ENCODE measurements at places on chromosomes 16 and 17.

DNA sequence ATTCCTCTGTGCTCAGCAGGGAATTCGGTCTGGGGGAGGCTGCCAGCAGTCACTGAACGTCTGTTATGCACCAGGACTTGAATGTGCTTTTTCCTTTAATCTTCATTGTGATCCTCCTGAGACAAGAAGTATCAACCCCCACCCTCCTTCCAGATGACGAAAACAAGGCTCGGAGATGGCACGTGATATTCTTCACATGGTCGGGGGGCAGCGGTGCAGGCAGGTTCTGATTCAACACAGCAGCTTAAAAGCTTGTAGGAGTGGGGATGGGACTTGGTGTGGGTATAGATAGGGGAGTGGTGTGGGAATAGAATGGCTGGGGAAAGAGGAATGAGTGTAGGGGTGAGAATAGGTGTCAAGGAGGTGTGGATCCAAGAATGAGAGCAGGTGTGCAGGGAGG, 6.4 kb downstream of the NECAB2 start:
- no peak for DNase-seq

DNA sequence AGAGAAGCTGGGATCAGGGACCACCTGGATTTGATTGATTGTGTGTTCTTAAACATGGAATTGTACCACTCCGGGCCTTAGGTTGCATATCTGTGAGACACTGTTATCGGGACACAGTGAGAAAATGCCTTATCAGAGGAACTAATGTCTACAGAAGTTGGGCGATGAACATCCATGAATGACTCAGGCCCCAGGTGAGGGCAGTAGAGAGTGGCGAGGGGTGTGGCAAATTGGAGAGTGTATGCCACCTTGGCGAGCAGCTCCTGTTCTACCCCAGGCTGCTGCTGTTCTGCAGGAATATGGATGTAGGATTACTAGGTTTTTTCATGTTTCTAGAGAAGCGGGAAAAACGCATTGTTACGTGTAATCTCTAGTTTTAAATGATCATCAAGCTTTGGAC, 38.8 kb downstream of the CLEC16A start:
- no peak for DNase-seq

- no peak for DNase-seq
These were observed 124.8 kb downstream of the ABCC1 start for GRCh38 chr16:16073891-16074881.

GRCh38 chr17:76421044-76421407, 31.9 kb downstream of the UBE2O start:
- DNase-seq, result no peak

- no peak for DNase-seq
These were observed 11.9 kb upstream of the HEXD start for GRCh38 chr17:82406131-82406671.

- DNase-seq, result no peak
These were observed 95.6 kb downstream of the NPIPB11 start for GRCh38 chr16:29310852-29311314.

DNA sequence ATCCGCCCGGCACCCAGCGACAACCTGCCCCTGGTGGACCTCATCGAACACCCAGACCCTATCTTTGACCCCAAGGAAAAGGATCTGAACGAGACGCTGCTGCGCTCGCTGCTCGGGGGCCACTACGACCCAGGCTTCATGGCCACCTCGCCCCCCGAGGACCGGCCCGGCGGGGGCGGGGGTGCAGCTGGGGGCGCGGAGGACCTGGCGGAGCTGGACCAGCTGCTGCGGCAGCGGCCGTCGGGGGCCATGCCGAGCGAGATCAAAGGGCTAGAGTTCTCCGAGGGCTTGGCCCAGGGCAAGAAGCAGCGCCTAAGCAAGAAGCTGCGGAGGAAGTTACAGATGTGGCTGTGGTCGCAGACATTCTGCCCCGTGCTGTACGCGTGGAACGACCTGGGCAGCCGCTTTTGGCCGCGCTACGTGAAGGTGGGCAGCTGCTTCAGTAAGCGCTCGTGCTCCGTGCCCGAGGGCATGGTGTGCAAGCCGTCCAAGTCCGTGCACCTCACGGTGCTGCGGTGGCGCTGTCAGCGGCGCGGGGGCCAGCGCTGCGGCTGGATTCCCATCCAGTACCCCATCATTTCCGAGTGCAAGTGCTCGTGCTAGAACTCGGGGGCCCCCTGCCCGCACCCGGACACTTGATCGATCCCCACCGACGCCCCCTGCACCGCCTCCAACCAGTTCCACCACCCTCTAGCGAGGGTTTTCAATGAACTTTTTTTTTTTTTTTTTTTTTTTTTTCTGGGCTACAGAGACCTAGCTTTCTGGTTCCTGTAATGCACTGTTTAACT, 1.0 kb downstream of the NOG start:
- no peak for DNase-seq

DNA sequence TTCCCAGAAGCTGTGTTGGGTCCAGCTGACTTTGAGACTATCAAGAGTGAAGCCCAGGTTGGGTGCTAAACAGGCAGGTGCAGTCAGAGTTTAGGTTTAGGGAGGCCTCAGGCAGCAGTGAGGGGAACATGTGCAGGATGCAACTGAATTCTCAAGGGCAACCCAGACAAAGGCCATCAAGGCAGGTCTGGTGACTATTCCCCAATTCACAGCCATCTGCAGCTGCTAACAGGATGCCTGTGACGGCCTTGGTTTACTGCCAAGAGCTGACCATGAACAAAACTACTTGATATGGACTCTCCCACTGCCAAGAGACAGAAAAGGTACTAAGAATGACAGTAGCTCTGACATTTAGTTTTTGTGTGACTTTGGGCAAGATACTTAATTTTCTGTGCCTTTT, 45.2 kb upstream of the BCAR1 start:
- no peak for DNase-seq

- DNase-seq, result no peak
These were observed 475.9 kb upstream of the CCL2 start for GRCh38 chr17:33779234-33779591.

DNA sequence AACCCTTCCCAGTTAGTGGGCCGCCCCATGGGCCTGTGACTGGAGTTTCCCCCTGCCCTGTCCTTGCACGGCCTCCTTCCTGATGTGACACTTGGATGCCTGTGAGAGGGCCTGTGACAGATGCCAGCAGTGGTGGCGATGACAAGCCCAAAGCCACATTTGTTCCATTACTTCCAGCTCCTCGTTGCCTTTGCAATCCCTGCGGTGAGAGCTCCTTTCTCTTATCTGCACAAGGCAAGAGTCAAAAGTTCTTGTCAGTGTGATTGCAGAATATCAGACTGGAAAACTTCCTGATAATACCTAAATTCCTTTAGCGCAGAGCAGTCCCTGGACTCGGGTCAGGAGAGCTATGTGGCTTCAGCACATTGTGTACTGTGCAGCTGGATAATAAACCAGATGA, 54.4 kb upstream of the ARHGAP44 start:
- DNase-seq, result no peak

- DNase-seq, result no peak
These were observed 18.3 kb upstream of the WFIKKN2 start for GRCh38 chr17:50816771-50817751.

DNA sequence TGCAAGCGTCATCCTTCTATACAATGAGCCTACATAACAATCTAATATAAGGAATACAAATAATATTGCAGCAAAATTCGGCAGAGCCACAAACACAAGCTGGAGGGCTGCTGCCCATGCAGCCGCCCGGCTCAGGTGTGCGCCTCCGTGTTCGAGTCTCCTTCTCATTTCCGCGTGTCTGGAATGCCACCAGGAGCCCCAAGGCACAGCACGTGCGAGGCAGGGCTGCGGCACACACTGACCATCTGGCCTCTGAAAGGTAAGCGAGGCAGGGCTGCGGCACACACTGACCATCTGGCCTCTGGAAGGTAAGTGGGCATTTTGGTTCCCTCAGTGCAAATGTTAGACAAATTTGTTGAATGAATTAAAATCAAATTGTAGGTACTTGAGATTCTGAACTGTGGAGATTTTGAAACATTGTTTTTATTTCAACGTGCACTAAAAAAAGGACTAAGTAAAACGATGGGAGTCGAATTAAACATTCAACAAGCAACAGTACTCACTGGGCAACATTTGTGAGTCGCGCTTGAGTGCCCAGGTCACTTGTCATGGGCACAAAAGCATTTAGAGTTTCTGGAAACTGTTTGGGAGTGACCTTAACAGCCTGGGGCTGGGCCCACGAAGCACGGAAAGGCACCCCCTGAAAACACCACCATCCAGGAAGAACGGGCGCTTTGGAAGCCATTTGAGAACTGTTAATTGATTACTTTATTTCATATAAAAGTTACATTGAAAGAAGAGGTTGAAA, 37.4 kb downstream of the ZDHHC7 start:
- DNase-seq, result no peak

GRCh38 chr17:79777120-79777893, 641 bp upstream of the CBX2 start:
- DNase-seq, result no peak

DNA sequence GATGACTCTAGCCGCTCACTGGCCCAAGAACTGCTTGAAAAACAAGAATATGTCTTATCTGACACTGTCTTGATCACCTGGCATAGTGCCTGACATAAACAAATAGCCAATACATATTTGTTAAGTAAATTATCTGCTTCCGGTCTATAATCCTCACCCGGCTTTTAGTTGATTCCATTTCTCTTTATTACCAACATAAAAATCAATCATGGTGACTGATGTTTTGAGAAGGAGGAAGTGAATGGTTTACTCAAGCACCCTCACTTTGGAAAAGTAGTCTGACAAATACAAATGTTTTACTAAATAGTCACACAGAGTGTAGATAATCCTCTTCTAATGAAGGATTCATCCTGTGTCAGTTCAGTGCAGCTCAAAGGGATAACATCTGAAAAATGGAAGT, 47.0 kb downstream of the SKAP1 start:
- DNase-seq, result no peak

DNA sequence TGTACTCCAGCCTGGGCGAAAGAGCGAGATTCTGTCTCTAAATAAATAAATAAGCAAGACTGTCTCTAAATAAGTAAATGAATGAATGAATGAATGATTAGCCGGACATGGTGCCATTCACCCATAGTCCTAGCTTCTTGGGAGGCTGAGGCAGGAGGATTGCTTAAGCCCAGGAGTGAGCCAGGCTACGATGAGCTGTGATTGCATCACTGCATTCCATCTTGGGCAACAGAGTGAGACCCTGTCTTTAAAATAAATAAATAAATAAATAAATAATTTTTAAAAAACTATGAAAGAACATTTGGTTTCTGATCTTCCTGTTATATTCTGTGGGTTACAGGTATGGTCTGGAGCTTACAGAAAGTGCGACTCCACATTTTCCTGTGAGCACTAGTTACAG, 65.0 kb downstream of the C17orf58 start:
- no peak for DNase-seq

GRCh38 chr16:82924075-82924854, 297.5 kb downstream of the CDH13 start:
- no peak for DNase-seq

- no peak for DNase-seq
These were observed 216.3 kb upstream of the NLRP1 start for GRCh38 chr17:5800646-5801045.

DNA sequence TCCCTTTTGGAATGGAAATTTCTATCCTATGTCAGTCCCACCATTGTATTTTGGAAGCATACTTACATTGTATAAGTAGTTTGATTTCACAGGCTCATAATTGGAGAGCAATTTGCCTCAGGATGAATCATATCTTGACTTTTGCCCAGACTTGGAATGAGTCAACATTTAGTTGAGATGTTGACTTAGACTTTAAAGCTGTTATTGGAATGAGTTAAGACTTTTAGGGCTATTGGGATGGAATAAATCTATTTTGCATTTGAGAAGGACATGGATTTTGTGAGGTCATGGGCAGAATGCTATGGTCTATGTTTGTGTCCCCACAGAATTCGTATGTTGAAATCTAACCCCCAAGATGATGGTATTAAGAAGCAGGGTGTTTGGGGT, 12.2 kb upstream of the ZNF594 start:
- DNase-seq, result no peak

DNA sequence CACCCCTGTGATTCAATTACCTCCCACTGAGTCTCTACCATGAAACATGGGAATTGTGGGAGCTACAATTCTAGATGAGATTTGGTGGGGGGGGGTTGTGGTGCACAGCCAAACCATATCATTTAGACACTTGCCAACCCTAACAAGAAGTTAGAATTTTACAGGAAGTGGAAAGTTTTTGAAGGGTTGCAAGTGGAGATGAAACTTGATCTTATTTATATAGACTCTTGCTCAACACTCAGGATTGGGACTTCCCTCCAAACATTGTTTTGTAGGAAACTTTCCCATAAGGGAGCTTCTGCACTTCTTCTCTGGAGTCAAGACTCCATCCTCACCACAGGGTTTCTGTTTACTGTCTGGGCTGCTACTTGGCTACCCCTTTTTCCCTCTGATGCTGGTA, 266.7 kb upstream of the CDH11 start:
- no peak for DNase-seq

DNA sequence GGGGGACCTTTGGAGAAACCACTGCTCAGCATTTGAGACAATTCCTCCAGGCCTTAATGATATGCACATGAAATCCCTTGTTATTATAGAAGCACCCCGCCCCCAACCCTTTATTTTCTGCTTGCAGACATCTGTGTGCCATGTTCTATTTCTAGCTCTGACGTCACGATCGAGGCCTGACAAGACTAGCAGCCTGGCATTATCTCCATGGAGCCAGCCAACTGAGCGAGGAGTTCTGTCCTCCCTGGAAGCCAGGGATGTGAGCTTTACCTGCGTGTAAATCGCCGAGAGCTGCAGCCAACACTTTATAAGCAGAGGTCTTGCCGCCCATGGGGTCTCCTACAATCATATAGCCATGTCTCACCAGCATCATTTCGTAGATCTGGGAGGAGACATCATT, 116.9 kb downstream of the DNAH3 start:
- no peak for DNase-seq

- no peak for DNase-seq
These were observed 130.6 kb downstream of the NLK start for GRCh38 chr17:28173031-28173561.

DNA sequence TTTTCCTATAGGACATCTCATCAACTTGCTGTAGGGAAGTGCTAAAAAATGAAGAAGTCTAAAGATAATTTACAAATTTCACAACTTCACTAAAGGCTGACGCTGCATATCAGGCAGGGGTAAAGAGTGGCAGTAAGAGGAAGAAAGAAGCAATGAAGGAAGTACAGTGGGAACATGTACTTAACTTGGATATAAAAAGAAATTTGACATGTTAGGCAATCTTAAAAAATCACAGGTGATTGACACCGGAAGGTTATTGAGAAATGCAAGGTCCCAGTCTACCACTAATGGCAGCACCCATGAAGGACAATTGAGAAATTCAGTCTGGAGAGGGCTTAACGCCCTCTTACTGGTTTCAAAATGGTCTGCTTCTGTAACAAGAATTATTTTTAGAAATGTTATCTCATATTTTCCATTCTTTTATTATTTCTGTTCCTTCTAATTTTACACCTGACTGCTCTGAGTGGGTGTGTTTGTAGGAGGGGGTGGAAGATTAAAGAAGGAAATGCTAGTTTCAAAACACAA, 358.1 kb downstream of the KCNJ2 start:
- no peak for DNase-seq

Measured in stimulated activated CD4-positive, alpha-beta T cell treated with anti-CD3 and anti-CD28 coated beads, TNF-alpha, amount 100 ng/mL, for 1 hour (primary cell).